GM04503 (cell line): ENCODE measurements at places on chromosomes 6 and 20.

- DNase-seq, result no peak
Measured at GRCh38 chr20:63216849-63217471, 1.0 kb upstream of the YTHDF1 start.

DNA sequence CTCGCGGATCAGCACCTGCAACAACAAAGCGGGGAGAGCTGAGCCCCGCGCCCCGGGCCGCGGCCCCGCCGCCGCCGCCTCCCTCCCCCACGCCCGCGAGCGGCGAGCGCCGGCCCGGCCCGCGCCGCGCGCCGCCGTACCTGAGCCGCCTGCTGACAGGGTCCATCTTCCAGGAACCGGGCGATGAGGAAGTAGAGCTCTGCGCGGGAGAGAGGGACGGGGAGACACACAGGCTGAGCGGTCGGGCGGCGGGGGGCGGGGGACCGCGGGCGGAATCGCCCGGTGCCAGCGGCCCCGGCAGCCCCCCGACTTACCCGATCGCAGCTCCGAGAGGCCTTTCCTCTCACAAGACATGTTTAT lies 359 bp downstream of the PHIP start:
- DNase-seq, result no peak

DNA sequence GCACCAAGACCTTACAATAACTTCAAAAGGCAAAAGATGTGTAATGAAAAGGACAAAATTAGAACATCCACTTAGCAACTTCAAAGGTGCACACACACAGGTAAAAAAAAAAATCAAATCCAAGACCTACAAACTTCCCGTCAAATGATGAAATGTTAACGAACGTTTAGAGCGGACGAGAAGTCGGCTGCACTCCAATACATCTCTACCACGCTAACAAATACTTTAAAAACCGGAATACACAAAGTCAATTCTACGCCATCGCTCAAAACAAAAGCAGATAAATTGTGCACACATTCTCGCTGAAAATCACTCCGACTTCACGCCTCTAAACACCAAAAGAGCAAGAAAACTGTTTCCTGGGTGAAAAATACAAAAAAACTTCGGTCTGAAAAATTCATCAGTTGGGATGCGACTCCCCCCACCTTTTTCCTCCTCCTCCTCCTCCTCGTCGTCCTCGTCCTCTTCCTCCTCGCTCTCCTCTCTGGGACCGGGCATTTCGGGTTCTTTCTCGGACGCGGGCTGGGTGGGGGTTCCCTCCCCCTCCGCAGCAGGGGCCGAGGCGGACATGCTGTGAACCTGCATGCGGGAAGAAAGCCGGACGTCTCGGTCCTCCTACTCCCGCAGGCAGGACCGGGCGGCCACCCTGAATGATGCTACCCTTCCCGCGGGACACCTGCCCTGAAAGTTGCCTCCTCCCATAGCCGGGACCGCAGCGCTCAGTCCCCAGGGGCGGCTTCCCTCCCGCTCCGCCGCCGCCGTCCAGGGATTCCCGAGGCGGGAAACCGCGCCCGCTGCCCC lies 712 bp downstream of the DEK start:
- DNase-seq, result no peak

DNA sequence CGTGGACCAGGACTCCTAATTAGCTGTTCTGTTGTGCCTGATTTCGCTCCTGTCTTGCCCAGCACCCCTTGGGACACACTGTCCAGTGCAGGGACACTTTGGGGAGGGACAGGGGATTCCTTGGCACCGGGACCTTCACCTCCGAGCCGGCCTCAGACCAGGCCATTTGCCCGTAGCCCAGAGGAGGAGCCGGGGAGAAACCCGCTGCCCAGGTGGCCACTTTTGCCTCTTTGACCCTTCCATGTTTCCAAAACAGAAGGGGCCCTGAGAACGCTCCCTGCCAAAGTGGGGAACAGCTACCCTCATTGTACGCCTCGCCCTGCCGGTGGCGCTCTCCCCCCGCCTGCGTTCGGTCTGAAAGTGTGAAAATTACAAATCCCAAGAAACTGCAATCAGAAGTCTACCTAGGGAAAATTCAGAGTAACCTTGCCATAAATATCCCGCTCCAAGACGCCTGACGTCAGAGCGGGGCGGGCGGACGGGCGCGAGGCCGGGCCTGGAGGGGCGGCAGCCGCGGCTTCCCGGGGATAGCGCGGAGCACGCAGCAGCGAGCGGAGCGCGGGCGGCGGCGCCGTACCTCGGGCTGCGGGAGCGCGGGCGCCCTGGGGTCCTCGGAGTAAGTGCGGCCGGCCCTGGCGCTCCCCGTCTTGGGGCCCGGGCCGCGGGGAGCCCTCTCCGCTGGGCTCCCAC lies at the start of gene DAAM2:
TSS of gene DAAM2 (plus strand) at position 527 of the 690 bp plus-strand sequence. CDS start 63,927 bp downstream, outside the sequence.
- no peak for DNase-seq

DNA sequence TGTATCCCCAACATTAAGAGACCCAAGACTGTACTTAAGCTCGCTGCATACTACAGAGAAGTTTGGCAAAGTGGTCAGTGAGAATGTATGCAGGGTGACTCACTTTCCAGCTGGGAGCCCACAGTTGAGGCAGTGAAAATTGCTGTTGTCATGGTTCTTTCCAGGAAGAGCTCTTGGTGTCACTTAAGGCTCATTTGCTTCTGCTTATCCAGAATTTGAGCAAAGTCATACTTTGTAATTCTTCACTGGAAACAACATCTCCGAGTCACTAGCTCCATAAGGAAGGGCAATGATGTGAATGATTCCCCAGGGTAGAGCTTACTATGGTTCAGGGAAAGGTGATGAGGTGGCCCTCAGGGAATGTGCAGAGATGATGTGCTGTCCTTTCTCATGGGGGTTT lies 65.4 kb upstream of the FBXL4 start:
- peak; percentile 75 for DNase-seq

DNA sequence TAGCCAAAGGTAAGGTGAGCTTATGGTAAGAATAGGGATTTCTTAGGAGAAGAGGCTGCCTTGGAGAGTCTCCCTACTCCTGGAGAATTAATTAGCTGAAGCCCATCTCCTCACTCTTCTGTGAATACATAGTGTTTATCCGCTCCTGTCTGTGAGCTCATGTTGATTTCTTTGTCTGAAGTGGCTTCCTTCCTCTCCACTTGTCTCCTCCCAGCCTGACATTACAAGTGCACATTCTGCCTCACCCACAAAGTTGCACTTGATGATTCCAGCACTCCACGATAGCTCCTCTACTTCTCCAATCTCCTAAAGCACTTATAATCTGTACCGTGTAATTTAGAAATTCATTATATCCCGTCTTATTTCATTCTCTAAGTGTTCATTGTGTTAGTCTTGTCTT lies 287.2 kb downstream of the QKI start:
- no peak for DNase-seq

DNA sequence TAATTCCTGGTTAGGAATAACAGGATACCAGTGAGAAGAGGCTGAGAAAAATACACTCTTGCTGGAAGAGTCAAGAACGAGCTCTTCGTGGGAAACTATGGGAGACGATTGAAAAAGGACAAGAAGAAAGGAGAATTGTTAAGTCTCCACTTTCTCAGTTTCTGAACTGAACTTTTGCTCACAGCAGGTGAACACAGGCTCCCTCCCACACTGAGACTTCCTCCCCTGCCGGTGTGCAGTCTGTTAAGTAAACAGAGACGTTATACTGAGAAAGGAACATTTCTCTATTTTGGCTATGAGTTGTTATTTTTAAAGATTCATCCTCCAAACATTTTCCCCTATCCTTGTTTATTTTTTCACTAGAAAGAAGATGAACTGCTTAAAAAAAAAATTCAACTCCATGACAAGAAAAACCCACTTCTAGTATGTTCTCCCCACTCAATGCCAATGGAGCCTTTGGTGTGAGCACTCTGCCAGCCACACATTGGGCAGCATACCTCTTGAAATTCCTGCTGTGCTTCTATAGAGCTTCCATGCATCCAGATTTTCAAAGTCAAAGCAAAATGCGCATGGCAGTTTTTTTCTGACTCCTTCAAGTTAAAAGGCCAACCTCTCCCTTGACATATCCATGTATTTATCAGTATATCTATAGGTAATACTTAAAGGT lies 250.5 kb downstream of the ESR1 start:
- no peak for DNase-seq

DNA sequence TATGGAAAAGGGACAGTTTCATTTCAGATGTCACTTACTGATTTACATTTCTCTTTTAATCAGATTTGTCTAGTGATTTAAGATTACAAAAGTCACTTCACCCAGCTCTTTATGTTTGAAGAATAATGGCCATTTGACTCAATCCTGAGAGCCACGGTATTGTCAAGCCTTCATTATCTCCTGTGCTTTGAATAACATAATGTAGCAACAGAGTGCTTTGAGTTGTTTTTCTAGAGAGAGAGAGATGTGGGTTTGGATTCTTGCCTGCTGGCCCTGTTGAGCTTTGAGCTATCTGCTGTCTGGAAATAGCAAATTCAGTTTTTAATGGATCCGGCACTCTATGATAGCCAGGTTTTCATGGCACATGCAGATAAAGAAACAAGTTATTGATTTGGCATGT lies 478.4 kb upstream of the SOX4 start:
- DNase-seq, result peak; percentile 27
